ENCODE measurements at places on chromosomes 7 and 10. TPM values are rescaled to one million over a fixed set of nuclear protein-coding genes. Genes with fewer than 3 reads are reported as not detected.

GRCh38 chr7:40808378-40808942, 673.7 kb downstream of the SUGCT start:
- DNase-seq: no peak
- H3K27ac ChIP-seq: no peak overlapping the region
- peaks cover 64% of the 10 kb centered on the region for H3K4me1 ChIP-seq
- no peaks in the 10 kb centered on the region for H3K27me3 ChIP-seq
- peaks cover 6% of the 10 kb centered on the region for H3K36me3 ChIP-seq

GRCh38 chr7:12490107-12490688, 80.3 kb upstream of the SCIN start:
- H3K36me3 ChIP-seq: no peaks in the 10 kb centered on the region
- no peak overlapping the region for H3K4me3 ChIP-seq
- H3K27ac ChIP-seq: no peak overlapping the region
- no peaks in the 10 kb centered on the region for H3K4me1 ChIP-seq
- DNase-seq: no peak

DNA sequence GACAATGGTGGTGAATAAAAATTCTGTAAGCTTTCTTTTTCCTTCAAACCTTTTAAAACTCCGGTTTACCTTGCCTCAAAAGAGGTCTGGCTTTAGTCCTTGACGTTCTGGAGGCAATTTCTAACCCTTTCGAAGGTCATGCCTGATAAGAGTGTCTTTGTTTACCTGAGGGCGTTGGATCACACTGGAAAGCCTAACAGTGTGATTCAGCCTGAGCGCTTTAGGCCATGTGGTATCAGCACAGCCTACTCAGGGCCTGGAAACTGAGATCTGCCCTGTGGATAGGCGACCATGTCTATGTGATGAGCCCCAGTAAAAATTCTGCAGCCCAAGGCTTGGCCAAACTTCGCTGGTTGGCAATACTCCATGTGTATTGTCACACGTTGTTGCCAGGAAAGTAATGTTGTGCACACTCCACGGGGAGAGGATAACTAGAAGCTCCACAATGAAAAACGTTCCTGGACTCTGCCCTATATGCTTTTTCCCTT, 10.7 kb downstream of the CCDC6 start:
- H3K36me3 ChIP-seq: peaks cover 20% of the 10 kb centered on the region
- peaks cover 81% of the 10 kb centered on the region for H3K4me1 ChIP-seq
- no peak overlapping the region for H3K27ac ChIP-seq
- no peak overlapping the region for H3K4me3 ChIP-seq
- H3K27me3 ChIP-seq: no peaks in the 10 kb centered on the region

DNA sequence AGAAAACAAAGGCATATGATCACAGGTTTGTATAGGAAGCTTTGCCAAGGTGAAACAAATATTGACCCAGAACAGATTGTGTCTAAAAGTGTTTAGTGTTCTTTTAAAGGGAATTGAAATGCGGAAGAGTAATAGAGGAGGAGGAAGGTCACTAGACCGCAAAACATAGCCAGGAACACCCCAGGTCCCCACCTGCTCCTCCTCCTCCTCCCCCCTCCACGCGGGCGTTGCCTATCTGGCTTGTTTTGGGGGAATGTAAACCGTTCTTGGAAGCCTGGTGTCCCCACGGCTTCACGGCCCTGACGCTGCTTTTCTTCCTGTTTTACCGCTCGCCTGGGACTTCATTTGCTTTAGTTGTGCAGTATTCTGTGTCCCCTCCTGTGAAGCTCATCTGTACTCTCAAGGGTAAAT, 81.0 kb upstream of the PFKP start:
- peaks cover 44% of the 10 kb centered on the region for H3K4me1 ChIP-seq
- H3K27me3 ChIP-seq: peaks cover 13% of the 10 kb centered on the region
- H3K27ac ChIP-seq: peak overlapping the region; percentile 38
- DNase-seq: no peak
- H3K4me3 ChIP-seq: peak overlapping the region; percentile 54

- no peaks in the 10 kb centered on the region for H3K27me3 ChIP-seq
- H3K27ac ChIP-seq: no peak overlapping the region
- peaks cover 30% of the 10 kb centered on the region for H3K36me3 ChIP-seq
These were observed 9.0 kb upstream of the RSBN1L start for GRCh38 chr7:77687100-77687746.

DNA sequence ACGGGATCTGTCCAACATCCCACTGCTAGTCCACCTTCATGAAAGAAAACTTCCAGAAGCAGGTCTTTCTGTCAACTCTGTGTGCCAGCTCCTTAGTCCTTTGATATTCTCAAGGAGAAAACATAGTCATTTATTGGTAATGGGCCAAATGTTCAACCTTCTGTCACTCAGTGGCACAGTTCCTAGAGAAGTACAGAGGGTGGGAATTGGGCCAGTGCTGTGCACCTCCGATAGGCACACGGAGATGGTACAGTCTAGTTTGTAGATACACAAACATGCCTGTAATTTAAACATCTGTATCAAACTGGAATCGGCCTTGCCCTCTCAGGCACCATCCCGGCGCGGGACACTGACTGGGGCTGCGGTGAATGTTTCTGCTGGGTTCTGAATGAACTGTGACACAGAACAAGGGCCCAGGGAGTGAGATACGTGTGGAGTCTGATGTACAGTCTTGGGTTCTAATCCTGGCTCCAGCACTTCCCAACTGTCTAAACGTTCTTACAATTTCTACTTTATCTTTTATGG, 213.9 kb upstream of the SHH start:
- H3K4me1 ChIP-seq: no peaks in the 10 kb centered on the region
- DNase-seq: no peak
- no peak overlapping the region for H3K4me3 ChIP-seq
- no peak overlapping the region for H3K27ac ChIP-seq

GRCh38 chr7:158187694-158187994, 400.0 kb downstream of the PTPRN2 start:
- no peaks in the 10 kb centered on the region for H3K4me1 ChIP-seq
- no peak overlapping the region for H3K4me3 ChIP-seq
- no peak for DNase-seq
- no peaks in the 10 kb centered on the region for H3K27me3 ChIP-seq
- H3K27ac ChIP-seq: no peak overlapping the region

- DNase-seq: no peak
- H3K4me1 ChIP-seq: peaks cover 4% of the 10 kb centered on the region
These were observed 33.7 kb downstream of the NRBF2 start for GRCh38 chr10:63166742-63167258.

- H3K36me3 ChIP-seq: peaks cover 3% of the 10 kb centered on the region
- H3K4me1 ChIP-seq: no peaks in the 10 kb centered on the region
- no peak overlapping the region for H3K4me3 ChIP-seq
- DNase-seq: no peak
These were observed 60.8 kb downstream of the ZNF438 start for GRCh38 chr10:30970760-30971460.

GRCh38 chr7:42650171-42650570, 261.7 kb downstream of the C7orf25 start:
- no peak overlapping the region for H3K4me3 ChIP-seq
- H3K4me1 ChIP-seq: no peaks in the 10 kb centered on the region
- no peaks in the 10 kb centered on the region for H3K36me3 ChIP-seq
- no peak for DNase-seq
- H3K27me3 ChIP-seq: no peaks in the 10 kb centered on the region

- no peak overlapping the region for H3K4me3 ChIP-seq
- no peak for DNase-seq
- peaks cover 45% of the 10 kb centered on the region for H3K36me3 ChIP-seq
- H3K27ac ChIP-seq: peak overlapping the region; percentile 56
- H3K4me1 ChIP-seq: peaks cover 80% of the 10 kb centered on the region
- no peaks in the 10 kb centered on the region for H3K27me3 ChIP-seq
These were observed 26.6 kb downstream of the APBB1IP start for GRCh38 chr10:26464632-26465280.

GRCh38 chr7:95295397-95295796, 28.9 kb downstream of the PON1 start:
- no peaks in the 10 kb centered on the region for H3K4me1 ChIP-seq
- no peak overlapping the region for H3K4me3 ChIP-seq
- no peak for DNase-seq
- peaks cover 4% of the 10 kb centered on the region for H3K27me3 ChIP-seq

DNA sequence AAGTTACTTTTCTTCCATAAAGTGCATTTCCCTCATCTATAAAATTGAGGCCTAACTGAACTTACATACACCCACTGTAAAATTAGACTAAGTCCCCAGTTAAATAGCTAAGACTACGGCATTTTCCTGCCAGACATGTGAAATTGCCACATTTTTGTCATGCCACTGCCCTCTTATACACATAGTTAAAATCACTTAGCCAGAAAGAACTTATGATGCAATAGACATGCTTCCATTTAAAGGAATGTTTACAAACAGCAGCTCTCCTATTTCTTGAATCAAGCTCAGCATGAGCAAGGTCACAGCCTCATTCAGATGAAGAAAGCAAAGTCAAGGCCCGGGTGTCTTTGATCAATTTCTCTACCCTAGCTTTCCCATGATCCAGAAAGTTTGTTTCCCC, 175.7 kb downstream of the LRRN3 start:
- no peak overlapping the region for H3K4me3 ChIP-seq
- H3K4me1 ChIP-seq: no peaks in the 10 kb centered on the region
- H3K27ac ChIP-seq: no peak overlapping the region
- H3K36me3 ChIP-seq: peaks cover 3% of the 10 kb centered on the region

GRCh38 chr10:80444124-80444523, 10.0 kb upstream of the TSPAN14 start:
- no peaks in the 10 kb centered on the region for H3K27me3 ChIP-seq
- DNase-seq: no peak
- no peak overlapping the region for H3K4me3 ChIP-seq
- H3K36me3 ChIP-seq: no peaks in the 10 kb centered on the region

- H3K27me3 ChIP-seq: peaks cover 5% of the 10 kb centered on the region
- peaks cover 9% of the 10 kb centered on the region for H3K4me1 ChIP-seq
- no peak overlapping the region for H3K27ac ChIP-seq
- no peak for DNase-seq
- H3K36me3 ChIP-seq: no peaks in the 10 kb centered on the region
These were observed 4.0 kb upstream of the OPTN start for GRCh38 chr10:13095929-13096328.

- no peak overlapping the region for H3K27ac ChIP-seq
- peaks cover 63% of the 10 kb centered on the region for H3K4me1 ChIP-seq
- peak overlapping the region; percentile 51 for H3K4me3 ChIP-seq
- H3K27me3 ChIP-seq: no peaks in the 10 kb centered on the region
- no peak for DNase-seq
- H3K36me3 ChIP-seq: peaks cover 63% of the 10 kb centered on the region
These were observed 38.1 kb downstream of the IKZF1 start for GRCh38 chr7:50342616-50343114.

DNA sequence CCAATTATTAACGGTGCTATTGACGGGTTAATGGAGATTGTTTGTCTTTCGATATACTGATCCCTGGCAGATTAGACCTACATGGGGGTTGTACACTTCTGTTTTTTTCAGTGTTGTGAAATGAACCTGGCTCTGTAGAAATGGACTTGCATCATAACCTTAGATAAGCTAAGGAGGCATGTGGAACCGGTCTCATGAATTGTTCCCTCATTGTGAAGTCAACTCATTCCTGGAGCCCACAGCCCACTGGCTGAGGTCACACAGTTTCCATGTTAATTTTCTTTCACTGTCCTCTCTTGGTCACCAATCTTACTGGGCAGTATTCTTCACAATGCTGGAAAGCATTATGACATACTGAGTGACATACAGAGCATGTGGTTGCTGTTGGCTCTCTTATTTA, 202.8 kb downstream of the BMPER start:
- DNase-seq: no peak
- no peaks in the 10 kb centered on the region for H3K36me3 ChIP-seq
- no peak overlapping the region for H3K27ac ChIP-seq
- H3K4me3 ChIP-seq: no peak overlapping the region

GRCh38 chr7:39353615-39354376, 212.4 kb upstream of the YAE1 start:
- no peaks in the 10 kb centered on the region for H3K27me3 ChIP-seq
- H3K27ac ChIP-seq: no peak overlapping the region
- no peak for DNase-seq
- H3K36me3 ChIP-seq: no peaks in the 10 kb centered on the region

DNA sequence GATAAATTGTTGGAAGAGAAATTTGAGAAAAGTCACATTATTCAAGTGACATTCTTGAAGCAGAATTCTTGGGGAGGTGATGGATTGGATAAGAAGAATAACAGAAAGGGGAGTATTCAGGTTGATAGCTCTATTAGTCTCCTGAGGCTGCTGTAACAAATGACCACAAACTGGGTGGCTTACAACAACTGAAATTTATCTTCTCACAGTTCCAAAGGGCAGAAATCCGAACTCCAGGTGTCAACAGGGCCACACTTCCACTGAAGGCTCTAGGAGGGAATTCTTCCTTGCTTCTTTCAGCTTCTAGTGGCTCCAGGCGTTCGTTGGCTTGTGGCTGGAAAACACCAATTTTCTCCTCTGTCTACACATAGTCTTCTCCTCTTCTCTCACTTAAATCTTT, 99.8 kb downstream of the TES start:
- H3K27me3 ChIP-seq: no peaks in the 10 kb centered on the region
- H3K36me3 ChIP-seq: no peaks in the 10 kb centered on the region
- H3K27ac ChIP-seq: no peak overlapping the region
- H3K4me3 ChIP-seq: no peak overlapping the region
- DNase-seq: no peak

GRCh38 chr7:85554236-85555178, 367.7 kb upstream of the SEMA3D start:
- DNase-seq: no peak
- H3K4me3 ChIP-seq: no peak overlapping the region
- H3K27me3 ChIP-seq: no peaks in the 10 kb centered on the region
- H3K4me1 ChIP-seq: no peaks in the 10 kb centered on the region
- H3K36me3 ChIP-seq: no peaks in the 10 kb centered on the region

DNA sequence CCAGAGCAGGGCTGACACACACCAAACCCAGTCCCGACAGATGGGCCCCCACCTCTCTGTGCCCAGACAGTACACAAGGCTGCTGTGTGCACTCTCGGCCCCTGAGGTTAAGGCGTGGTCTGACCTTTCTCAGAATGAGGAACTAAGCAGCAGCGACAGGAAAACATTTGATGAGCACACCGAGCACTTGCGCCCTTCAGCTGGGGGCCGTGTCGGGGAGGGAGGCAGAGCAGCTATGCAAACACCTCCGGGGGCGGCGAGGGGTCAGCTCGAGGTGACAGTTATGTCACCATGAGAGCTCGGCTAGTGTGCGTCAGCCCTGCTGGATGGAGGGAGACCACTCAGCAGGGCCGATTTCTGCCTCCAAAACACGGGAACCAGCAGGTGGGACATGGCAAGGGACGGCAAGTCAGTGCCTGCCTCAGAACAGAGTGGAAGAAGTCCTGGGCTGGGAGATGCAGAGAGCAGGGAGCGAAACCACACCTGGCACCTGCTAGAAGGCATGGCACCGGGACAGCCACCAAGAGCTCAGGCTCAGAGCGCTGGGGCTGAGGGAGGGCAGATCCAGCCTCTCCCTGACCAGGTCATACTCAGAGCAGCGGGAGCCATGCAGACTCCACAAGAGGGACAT, 57.4 kb downstream of the CHST15 start:
- H3K4me3 ChIP-seq: peak overlapping the region; percentile 85
- H3K36me3 ChIP-seq: peaks cover 40% of the 10 kb centered on the region
- H3K27ac ChIP-seq: peak overlapping the region; percentile 95
- H3K4me1 ChIP-seq: peaks cover 26% of the 10 kb centered on the region
- peak; percentile 75 for DNase-seq

GRCh38 chr10:133260895-133261725, 15.6 kb downstream of the ADAM8 start:
- peak overlapping the region; percentile 89 for H3K4me3 ChIP-seq
- H3K4me1 ChIP-seq: peaks cover 80% of the 10 kb centered on the region
- DNase-seq: peak; percentile 72
- H3K27ac ChIP-seq: peak overlapping the region; percentile 92

ANKRD26 gene
- total RNA-seq: 6.0 TPM

ITPRIP gene
- total RNA-seq: 26.1 TPM

CDK14 gene
- total RNA-seq: 130 TPM

EEPD1 gene
- 0.59 TPM for total RNA-seq

GSAP gene
- 73.9 TPM for total RNA-seq

GIMAP5 gene
- total RNA-seq: 0.54 TPM

SERPINE1 gene
- not detected for total RNA-seq
